ENCODE measurements at places on chromosomes 12 and 14.
A peak's percentile ranks its signal among the peaks of the same experiment; 100 is the strongest.

DNA sequence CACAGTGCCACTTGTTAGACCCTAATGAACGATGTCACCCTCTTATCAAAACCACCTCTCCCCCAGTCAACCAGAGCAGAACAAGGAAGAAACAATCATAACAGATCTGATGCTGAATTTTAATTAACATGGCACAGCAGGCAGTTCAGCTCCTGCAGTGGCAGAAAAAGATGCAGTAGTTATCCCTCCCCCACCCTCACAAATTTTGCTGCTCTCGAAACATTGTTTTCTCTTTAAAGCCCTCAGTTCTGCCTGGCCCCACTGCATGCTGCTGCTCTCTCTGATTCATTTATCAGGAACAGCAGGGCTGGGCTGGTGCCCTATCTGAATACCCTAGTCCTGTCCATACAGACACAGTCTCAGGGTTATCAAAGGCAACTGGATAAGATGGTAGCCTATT is 12.2 kb downstream of the CCDC175 start:
- DNase-seq, result no peak

- DNase-seq, result peak; percentile 41
Measured at GRCh38 chr14:76919431-76920330, 93.5 kb downstream of the LRRC74A start.

- DNase-seq, result no peak
Measured at GRCh38 chr14:66643344-66643743, 135.4 kb downstream of the GPHN start.

- peak; percentile 68 for DNase-seq
Measured at GRCh38 chr12:90959538-90960139, 4.7 kb upstream of the CCER1 start.

GRCh38 chr14:52006361-52006760 is 17.0 kb downstream of the RTRAF start:
- DNase-seq, result no peak

Measured in midbrain (tissue), 1 donor.